ENCODE measurements at places on chromosomes 4 and X. TPM values are rescaled to one million over a fixed set of nuclear protein-coding genes. Genes with fewer than 3 reads are reported as not detected.

DNA sequence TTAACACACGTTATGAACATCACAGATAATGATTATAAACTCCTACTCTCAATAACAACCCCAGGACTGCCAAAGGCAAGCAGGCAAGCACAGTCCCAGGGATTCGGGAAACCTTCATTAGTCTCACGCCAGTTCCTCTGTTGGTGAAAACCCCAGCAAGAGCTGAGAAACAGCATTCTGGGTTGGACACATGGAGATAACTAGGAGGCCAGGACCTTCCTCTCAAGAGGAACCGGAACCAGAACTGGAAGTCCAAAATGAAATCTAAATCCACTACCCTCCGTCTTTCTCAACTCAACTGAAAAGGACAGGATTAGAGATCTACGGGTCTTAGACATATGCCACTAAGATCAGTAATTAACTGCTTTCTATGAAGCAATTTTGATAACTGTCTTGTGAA lies 3.8 kb downstream of the VEGFC start:
- H3K36me3 ChIP-seq, result no peaks in the 10 kb centered on the region
- no peak for DNase-seq
- no peaks in the 10 kb centered on the region for H3K27me3 ChIP-seq
- peaks cover 6% of the 10 kb centered on the region for H3K4me1 ChIP-seq
- H3K4me3 ChIP-seq, result no peak overlapping the region
- peak overlapping the region; percentile 31 for H3K27ac ChIP-seq

DNA sequence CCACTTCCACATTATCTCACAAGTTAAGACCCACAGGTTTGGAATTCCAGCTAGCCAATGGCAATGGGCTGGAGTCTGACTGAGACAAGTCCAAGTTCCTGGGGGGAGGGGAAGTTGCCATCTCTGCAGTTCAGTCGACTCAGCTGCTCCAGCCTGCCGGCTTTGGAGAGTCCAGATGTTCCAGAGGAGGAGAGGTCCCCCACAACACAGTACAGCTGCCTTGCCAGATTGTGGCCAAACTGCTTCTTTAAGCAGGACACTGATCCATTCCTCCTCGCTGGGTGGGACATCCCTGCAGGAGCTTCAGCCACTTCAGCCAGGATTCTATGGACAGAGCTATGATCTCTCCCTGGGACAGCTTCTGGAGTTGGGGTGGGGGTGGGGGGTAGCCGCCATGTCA lies 199.2 kb downstream of the EDA start:
- no peak overlapping the region for H3K27ac ChIP-seq
- DNase-seq, result no peak
- H3K4me1 ChIP-seq, result no peaks in the 10 kb centered on the region

DNA sequence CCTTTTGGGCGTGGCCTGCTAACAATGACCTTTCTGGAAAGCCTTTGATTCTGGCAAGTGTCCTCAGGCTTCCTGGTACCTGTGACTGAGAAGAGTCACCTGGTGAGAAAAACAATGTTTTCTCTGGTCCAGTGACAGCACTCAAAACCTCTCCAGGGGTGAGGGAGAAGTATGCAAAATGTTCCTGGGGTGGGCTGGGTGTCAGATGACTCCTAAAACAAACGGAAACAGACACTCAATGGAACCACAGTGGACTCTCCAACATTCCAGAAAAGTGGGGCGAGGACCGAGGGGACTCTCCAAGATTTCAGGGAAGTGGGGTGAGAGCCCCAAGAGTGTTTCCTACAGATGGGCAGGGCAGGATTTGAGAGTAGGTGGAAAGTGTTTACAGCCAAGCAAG lies 69.5 kb downstream of the ANAPC4 start:
- H3K27me3 ChIP-seq, result no peaks in the 10 kb centered on the region
- no peaks in the 10 kb centered on the region for H3K4me1 ChIP-seq
- no peaks in the 10 kb centered on the region for H3K36me3 ChIP-seq
- DNase-seq, result peak; percentile 75
- H3K27ac ChIP-seq, result peak overlapping the region; percentile 6
- no peak overlapping the region for H3K4me3 ChIP-seq

- no peak overlapping the region for H3K27ac ChIP-seq
- H3K36me3 ChIP-seq, result no peaks in the 10 kb centered on the region
- H3K4me3 ChIP-seq, result no peak overlapping the region
- H3K27me3 ChIP-seq, result no peaks in the 10 kb centered on the region
- no peak for DNase-seq
These were observed 148.5 kb downstream of the NAA11 start for GRCh38 chr4:79177388-79177787.

DNA sequence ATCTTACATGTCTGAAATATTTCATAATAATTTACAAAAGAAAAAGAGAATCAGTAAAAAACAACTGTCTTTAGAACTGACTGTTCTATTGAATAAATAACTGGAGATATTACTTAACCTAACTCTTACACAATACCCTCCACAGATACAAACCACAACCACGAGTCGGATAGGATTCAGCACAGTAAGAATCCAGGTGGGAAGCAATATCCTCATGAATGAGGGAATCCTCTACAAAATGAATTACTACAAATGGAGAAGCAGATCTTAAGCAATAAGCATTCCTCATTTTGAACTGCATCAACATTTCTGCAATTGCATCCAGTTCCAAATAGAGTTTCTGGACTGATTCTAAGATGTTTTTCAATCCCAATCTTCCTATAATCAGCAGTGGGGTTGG lies 227.1 kb downstream of the SH2D1A start:
- no peaks in the 10 kb centered on the region for H3K4me1 ChIP-seq
- H3K27ac ChIP-seq, result no peak overlapping the region

GRCh38 chr4:1852904-1853623 lies 2.9 kb downstream of the LETM1 start:
- H3K27ac ChIP-seq, result peak overlapping the region; percentile 8
- H3K27me3 ChIP-seq, result no peaks in the 10 kb centered on the region
- peak; percentile 47 for DNase-seq

DNA sequence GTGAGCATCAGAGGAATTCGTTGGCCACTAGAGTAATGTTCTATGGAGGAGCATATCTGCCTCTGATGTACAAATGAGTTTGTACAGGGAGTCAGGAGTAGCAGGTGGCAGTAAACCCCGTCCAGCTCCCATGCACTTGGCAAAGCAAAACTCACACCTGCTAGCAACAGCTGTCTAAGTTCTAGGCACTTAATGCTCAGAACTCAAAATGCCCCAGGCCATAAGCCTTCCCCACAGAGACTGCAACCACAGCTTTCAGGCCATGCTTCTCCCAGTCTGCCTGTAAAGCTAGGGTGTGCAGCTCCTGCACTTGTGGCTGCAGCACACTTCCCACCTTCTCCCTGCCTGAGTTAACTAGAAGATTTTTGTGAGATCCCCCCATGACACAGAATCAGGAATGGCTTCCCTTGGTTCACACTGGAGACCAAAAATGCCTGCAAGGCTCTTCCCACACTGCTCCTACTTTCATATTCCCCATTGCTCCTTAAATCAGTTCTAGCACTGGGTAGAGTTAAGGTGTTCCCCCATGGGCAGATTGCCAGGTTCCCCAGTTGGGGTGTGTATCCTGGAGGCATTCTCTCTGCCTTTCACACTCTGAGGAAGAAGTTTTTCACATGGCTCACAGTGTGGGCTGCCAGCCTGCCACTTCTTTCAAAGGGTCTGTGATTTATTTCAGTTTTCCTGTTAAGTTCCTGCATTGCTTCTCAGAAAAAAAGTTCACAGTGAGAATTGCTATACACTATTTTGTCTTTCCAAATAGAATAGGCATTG lies 189.9 kb downstream of the STPG2 start:
- no peak for DNase-seq
- no peaks in the 10 kb centered on the region for H3K36me3 ChIP-seq
- H3K27me3 ChIP-seq, result no peaks in the 10 kb centered on the region
- H3K27ac ChIP-seq, result no peak overlapping the region

DNA sequence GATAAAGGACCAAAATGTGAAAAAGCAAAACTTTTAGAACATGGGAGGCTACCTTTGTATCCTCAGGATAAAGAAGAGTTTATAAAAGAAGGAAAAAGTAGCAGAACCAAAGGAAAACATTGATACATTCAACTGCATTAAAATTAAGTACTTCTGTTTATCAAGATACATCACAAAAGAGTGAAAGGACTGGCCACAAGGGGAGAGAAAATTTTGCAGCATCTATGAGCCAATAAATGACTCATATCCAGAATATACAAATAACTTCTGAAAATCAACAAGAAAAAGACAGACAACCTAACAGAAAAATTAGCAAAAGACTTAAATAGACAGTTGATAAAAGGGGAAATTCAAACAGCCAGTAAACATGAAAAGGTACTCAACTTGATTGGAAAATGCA lies 177.1 kb downstream of the RBMX2 start:
- no peak overlapping the region for H3K4me3 ChIP-seq
- H3K36me3 ChIP-seq, result no peaks in the 10 kb centered on the region
- no peak for DNase-seq
- H3K4me1 ChIP-seq, result no peaks in the 10 kb centered on the region
- no peak overlapping the region for H3K27ac ChIP-seq

DNA sequence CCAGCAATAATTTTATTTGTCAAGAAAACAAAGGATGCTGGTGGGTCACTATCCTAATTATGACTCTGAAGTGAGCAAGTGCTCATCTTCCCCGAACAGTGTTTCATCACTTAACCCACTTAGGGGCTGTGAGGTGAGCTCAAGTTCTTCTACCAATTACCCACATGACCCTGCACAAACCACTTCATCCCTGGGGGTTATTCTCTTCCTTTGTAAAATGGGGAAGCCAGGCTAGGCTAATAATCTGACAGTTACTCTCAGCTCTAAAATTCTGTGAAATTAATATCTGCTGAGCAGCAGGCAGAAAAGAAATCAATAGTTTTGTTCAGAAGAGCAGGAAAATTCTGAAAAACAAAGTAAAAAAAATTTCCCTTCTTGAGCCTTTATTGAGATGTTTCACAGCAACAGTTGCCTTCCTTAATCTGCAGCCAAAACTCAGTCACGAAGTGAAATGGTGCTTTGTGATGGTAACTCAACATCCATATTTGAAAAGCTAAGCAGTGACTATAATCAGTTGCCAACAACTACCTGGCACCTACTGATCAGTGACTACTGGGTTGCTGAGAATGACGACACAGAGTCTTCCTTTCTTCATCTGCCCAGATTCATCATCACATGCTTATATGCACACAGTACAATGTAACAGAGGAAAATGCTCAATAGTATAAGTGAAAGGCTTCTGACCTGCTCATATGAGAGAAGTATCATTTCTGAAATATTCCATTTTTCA lies 24.1 kb downstream of the ATP8A1 start:
- peaks cover 18% of the 10 kb centered on the region for H3K4me1 ChIP-seq
- no peaks in the 10 kb centered on the region for H3K27me3 ChIP-seq
- no peaks in the 10 kb centered on the region for H3K36me3 ChIP-seq
- no peak for DNase-seq
- no peak overlapping the region for H3K27ac ChIP-seq
- no peak overlapping the region for H3K4me3 ChIP-seq

- no peaks in the 10 kb centered on the region for H3K4me1 ChIP-seq
- H3K27ac ChIP-seq, result no peak overlapping the region
- H3K4me3 ChIP-seq, result no peak overlapping the region
- H3K36me3 ChIP-seq, result peaks cover 11% of the 10 kb centered on the region
- no peaks in the 10 kb centered on the region for H3K27me3 ChIP-seq
These were observed 113.7 kb downstream of the ARAP2 start for GRCh38 chr4:36130641-36131040.

DNA sequence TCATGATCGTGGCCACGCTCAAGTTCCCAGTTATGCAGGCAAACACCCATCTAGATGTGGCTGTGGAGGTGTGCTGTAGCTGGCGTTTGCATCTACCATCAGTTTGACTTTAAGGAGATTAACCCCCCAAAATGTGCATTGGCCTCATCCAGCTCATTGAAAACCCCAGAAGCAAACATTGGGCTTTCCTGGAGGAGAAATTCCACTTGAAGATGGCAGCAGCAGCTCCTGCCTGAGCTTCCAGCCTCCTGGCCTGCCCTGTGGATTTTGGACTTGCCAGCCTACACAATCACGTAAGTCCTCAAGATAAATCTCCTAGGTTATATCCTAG lies 30.2 kb upstream of the SLC25A6 start:
- H3K4me3 ChIP-seq, result no peak overlapping the region
- H3K27me3 ChIP-seq, result no peaks in the 10 kb centered on the region
- no peak for DNase-seq
- H3K4me1 ChIP-seq, result no peaks in the 10 kb centered on the region

DNA sequence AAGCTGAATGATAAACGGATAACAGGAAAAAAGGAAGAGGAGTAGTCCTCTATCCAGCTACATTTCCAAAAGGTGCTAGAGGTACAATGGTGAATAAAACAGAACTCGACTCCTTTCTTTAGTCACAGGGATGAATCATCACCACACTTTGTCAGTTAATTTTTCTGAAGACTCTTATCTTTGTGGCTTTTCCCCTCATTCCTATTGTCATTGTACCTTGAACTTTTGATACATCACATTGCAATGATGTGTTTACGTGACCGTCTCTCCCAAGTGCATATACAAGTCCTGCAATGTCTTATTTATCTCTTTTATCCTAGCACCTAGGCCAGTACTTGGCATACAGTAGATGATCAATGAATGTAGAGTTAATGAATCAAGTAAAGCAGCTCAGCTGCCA lies 134.7 kb downstream of the LHFPL1 start:
- no peaks in the 10 kb centered on the region for H3K27me3 ChIP-seq
- no peak for DNase-seq
- H3K4me1 ChIP-seq, result no peaks in the 10 kb centered on the region
- H3K36me3 ChIP-seq, result no peaks in the 10 kb centered on the region
- H3K27ac ChIP-seq, result no peak overlapping the region
- H3K4me3 ChIP-seq, result no peak overlapping the region

- H3K4me1 ChIP-seq, result peaks cover 32% of the 10 kb centered on the region
- peak; percentile 79 for DNase-seq
- peak overlapping the region; percentile 100 for H3K27ac ChIP-seq
- peak overlapping the region; percentile 59 for H3K4me3 ChIP-seq
- H3K36me3 ChIP-seq, result no peaks in the 10 kb centered on the region
- no peaks in the 10 kb centered on the region for H3K27me3 ChIP-seq
These were observed 1.0 kb downstream of the CNOT6L start for GRCh38 chr4:77818073-77818601.

GRCh38 chr4:86660401-86660800 lies 66.3 kb downstream of the PTPN13 start:
- H3K27me3 ChIP-seq, result no peaks in the 10 kb centered on the region
- H3K4me3 ChIP-seq, result no peak overlapping the region
- no peaks in the 10 kb centered on the region for H3K36me3 ChIP-seq
- DNase-seq, result no peak

GRCh38 chrX:24647257-24648058 lies at the start of gene PCYT1B:
PCYT1B (minus strand) TSS chrX:24647347; CDS start chrX:24647105, 242 bp downstream.
- H3K36me3 ChIP-seq, result no peaks in the 10 kb centered on the region
- H3K27me3 ChIP-seq, result no peaks in the 10 kb centered on the region
- peak; percentile 78 for DNase-seq

DUSP9 gene
- total RNA-seq, result not detected

GLRA3 gene
- 0.33 TPM for total RNA-seq

IL2 gene
- 1.0 TPM for total RNA-seq

RBM47 gene
- 448 TPM for total RNA-seq

DMP1 gene
- total RNA-seq, result not detected

AMBN gene
- not detected for total RNA-seq

APELA gene
- not detected for total RNA-seq

CSAG2 gene
- not detected for total RNA-seq

FDCSP gene
- 0.51 TPM for total RNA-seq

All from upper lobe of left lung (tissue), 6 donors.